ENCODE measurements at places on chromosomes 2 and 18.

DNA sequence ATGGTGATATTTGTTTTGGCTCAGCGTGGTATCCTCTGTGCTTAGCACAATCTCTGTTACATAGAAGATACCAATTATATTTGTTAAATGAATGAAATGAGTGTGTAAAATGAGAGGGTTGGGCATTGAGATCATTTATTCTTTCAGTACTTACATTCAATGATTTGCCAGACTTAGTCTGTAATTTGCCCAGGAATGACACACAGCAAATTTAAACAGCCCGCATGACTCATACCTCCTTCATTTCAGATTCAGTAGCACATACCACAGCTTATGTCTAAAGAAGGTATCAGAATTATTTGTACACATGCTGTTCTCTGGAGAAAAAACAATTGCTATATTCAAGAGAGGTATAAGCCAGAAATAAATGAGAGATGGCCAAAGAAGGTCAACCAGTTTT, 37.0 kb downstream of the KLHL14 start:
- no peak for DNase-seq

DNA sequence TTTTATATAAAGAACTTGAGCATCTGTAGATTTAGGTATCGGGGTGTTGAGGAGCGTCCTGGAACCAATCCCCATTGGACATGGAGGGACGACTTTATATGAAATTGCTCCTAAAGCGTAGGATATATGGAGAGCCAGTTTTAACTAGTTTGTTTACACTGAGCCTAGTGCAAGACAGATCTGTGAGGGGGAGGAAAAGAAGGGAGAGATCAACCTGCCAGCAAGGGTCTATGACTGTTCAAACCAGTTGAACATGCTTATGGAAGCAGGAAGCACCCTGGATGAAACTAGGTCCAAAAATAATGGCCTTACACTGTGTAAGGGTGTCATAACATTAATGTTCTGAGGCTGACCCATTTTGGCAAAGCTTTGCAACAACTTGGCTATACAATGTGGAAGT, 34.0 kb upstream of the SLC40A1 start:
- DNase-seq, result no peak

- DNase-seq, result no peak
These were observed 41.4 kb upstream of the RNU4ATAC start for GRCh38 chr2:121489284-121489683.

GRCh38 chr18:42773870-42774269, 341.6 kb downstream of the RIT2 start:
- DNase-seq, result no peak

GRCh38 chr18:8561123-8561910, 47.9 kb upstream of the RAB12 start:
- no peak for DNase-seq

- DNase-seq, result no peak
These were observed 127.6 kb upstream of the CCDC68 start for GRCh38 chr18:55086906-55087305.

- DNase-seq, result no peak
These were observed 32.4 kb downstream of the ASB1 start for GRCh38 chr2:238459081-238459629.

DNA sequence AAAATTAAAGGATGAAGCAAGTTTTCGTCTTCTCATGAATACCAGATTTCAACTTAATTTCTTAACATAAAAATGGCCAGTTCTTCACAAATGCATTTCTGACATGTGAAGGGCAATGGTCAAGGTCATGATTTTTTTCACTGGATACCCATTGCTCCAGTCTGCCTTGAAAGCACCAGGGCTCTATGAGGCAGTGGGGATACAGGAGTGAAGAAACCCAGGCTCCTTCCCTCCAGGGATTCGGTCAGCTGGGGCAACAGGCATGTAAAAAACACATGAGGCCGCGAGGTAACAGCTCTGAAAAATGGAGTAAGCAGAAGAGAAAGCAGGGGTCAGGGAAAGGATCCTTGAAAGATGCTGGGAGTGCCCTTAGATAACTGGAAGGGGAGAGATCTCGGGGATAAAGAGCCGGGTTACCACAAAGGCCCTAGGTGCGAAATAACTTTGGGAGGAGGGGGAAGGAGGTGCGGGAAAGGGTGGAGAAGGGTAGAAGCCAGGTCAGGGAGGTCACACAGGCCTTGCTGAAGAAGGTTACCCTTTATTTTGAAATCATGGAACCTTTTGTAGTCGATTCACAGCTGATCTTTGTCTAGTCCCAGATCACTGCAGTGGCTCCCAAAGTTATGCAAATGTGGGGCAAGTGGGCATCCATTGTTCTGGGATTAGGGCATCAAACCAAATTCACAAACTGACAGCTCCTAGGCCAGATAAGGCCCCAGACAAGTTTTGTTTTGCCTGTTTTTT, 5.2 kb upstream of the SPRED2 start:
- no peak for DNase-seq

GRCh38 chr2:61277756-61278155, 115.8 kb downstream of the C2orf74 start:
- no peak for DNase-seq

- no peak for DNase-seq
These were observed 121.8 kb downstream of the FHOD3 start for GRCh38 chr18:36419188-36419899.

- DNase-seq, result no peak
These were observed 64.9 kb downstream of the CDH2 start for GRCh38 chr18:28112056-28112470.

DNA sequence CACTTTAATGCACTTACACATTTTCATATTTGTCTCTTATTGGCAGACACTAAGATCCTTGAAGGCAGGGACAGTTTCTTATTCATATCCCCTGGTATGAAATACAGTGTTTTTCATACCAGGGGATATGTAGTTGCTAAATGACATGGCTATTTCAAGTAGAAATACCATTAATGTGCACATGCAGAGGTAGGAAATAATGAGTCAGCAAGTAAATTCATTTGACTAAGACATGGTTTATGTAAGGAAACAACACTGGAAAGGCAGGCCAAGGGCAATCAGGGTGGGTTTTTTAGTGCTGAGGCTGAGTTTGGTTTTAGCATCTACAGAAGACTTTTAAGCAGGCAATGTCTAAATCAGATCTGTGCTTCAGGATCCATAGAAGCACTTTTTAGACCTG, 155.9 kb downstream of the WDPCP start:
- no peak for DNase-seq

DNA sequence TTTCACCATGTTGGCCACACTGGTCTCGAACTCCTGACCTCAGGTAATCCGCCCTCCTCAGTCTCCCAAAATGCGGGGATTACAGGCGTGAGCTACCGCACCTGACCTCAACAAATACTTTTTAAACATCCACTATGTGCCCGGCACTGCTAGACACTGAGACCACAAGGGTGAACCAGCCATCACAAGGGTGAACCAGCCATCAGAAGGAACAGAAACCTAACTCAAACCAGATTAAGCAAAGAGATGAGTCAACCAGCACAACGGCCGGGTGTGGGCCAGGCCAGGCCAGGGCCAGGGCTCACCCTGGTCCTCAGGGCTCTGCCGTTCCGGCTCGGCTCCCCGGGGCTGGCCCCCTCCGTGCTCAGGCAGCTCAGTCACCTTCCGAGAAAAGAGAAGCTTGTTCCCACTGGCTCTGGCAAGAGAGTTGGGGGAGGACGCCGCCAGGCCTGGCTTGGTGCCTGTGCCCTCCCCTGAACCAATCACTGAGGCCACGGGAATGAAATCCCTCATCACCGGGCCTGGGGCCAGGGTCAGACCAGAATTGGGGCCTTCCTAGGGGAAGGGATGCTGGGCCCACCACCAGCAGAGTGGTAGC, 4.4 kb downstream of the TEX44 start:
- DNase-seq, result no peak

DNA sequence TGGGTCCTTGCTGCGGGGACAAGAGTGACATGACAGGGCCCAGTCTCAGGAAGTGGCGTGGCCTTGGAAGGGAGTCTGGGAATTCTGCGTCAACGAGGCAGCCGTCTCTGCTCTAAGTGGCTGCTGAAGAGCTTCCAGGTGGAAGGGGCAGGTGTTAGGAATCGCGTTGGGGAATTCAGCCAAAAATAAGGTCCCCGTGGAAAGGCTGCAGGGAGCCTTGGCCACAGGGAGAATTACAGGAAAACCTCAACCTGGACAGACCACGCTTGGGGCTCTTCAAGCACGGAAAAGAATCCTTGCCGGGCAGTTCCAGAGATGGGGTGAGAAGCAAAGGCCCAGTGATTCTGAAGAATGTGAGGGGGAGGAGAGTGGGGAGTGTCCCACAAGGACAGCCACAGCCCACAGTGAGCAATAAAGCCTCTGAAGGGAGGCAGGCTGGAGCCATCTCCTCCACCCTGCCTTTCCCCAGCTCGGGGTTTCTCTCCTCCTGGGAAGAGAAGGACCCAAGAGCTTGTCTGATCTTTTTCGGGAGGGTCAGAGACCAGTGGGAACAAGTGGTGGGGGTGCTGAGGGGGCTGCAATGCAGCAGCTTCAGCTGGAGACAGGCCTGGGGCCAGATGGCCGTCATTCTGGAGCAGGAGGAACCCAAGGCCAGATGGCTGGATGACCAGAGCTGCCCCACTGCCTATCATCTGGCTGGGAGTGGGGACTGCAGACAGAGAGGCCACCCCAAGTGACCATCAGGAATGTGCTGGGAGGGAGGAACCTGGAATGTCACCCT, 106.4 kb upstream of the SMAD2 start:
- DNase-seq, result no peak

DNA sequence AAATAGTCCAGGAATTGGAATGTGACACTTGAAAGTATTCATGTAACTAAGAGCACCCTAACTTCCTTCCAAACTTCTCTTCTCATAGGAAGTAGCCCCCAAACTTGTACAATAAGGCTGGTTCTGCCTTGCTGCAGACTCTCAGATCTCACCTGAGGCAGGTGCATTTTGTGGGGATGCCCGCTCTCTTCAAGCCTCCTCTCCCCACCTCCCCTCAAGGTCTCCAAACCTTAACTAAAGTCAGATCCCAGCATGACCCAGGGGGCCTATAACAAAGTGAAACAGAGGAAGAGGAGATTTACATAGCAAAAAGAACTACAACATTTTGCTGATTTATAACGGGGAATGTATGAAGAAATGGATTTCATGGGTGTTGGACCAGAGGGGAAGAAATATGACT, 23.6 kb downstream of the CDKL4 start:
- DNase-seq, result no peak

DNA sequence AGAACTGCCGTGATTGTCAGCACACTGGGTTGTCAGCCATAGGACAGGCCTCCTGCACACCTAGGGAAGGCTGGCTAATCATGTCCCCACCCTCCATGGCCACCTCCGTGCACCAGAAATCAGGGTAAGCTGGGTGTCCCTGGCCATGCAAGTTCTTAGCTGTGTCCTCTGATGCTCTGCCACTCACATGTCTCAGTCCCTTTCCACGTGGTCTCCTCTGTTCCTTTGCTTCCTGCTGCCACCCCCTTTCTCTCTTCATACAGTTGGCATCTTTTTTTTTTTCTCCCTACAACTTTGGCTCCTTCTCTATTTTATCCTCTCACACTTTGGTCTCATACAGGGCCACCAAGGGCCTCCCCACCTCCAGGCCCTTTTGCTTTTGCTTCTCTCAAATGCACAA, 153.7 kb downstream of the TPGS2 start:
- DNase-seq, result no peak

DNA sequence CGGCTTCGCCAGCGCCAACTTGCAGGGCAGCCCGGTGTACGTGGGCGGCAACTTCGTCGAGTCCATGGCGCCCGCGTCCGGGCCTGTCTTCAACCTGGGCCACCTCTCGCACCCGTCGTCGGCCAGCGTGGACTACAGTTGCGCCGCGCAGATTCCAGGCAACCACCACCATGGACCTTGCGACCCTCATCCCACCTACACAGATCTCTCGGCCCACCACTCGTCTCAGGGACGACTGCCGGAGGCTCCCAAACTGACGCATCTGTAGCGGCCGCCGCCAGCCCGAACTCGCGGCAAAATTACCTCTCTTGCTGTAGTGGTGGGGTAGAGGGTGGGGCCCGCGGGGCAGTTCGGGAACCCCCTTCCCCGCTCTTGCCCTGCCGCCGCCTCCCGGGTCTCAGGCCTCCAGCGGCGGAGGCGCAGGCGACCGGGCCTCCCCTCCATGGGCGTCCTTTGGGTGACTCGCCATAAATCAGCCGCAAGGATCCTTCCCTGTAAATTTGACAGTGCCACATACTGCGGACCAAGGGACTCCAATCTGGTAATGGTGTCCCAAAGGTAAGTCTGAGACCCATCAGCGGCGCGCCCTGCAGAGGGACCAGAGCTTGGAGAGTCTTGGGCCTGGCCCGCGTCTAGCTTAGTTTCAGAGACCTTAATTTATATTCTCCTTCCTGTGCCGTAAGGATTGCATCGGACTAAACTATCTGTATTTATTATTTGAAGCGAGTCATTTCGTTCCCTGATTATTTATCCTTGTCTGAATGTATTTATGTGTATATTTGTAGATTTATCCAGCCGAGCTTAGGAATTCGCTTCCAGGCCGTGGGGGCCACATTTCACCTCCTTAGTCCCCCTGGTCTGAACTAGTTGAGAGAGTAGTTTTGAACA, 15.1 kb downstream of the HOXD3 start:
- DNase-seq, result no peak

DNA sequence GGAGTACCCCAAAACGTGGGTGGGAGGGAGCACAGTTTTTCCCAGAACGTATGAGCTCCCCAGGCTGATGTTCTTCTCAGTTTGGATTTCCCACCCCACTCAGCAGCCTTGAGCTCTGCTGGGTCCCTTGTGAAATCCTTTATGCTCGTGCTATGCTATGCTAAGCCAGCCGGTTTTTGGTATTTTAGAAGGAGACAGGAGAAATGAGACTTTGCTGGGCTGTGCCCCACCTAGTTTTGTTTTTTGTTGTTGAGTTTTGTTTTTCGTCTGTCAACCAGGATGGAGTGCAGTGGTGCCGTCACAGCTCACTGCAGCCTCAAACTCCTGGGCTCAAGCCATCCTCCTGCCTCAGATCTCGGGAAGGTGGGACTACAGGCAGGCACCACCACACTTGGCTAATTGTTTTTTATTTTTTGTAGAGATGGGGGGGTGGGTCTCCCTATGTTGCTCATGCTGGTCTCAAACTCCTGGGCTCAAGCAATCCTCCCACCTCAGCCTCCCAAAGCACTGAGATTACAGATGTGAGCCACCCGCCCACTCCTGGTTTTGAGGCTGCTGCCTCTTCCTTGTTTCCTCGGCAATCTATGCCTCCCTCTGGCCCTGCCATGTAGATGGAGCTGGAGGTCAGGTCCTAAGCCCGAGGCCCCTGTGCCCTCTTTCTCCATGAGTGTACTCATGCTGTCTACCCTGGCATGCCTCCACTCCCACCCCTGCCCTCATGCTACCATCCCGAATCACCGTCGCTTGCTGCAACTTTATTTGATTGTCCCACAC, 17.5 kb upstream of the MGAT4A start:
- DNase-seq, result no peak

Data from stimulated activated CD4-positive, alpha-beta T cell treated with anti-CD3 and anti-CD28 coated beads, Interleukin-12 subunit alpha, Interleukin-12 subunit beta, amount 100 ng/mL, for 48 hours (primary cell).